ENCODE measurements at places on chromosomes 2 and 18.

DNA sequence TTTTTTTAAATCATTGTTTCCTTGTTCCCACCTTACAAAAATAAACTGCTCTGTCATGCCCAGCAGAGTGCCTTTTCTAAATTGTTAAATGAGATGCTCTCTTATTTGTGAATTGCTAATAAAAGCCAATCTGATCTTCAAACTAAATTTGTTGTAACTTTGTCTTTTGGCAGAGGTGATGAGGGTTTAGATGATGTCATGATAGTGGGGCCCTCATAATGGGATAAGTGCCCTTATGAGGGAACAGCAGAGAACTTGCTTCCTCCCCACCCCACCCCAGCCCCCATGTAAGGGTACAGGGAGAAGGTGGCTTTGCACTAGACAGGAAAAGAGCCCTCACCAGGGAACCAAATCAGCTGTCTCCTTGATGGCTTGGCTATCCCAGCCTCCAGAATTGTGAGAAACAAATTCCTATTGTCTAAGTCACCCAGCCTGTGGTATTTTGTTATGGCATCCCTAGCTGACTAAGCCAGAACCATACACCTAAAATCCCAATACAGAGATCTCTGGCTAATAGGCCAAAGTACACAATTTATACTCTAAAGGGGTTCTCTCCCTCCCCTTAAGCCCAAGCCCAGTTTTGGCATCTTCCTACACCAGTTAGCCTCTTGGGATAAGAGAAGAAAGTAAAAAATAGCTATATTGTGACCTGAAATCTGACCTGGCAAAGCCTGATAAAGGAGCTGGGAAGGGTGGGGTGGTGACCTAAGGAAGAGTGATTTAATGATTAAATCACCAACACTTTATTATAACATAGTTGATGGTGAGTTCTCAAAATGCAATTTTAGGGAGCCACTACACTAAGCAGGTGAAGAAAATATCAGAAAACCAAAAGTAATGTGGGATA is 40.3 kb upstream of the HNRNPA3 start:
- DNase-seq, result no peak

DNA sequence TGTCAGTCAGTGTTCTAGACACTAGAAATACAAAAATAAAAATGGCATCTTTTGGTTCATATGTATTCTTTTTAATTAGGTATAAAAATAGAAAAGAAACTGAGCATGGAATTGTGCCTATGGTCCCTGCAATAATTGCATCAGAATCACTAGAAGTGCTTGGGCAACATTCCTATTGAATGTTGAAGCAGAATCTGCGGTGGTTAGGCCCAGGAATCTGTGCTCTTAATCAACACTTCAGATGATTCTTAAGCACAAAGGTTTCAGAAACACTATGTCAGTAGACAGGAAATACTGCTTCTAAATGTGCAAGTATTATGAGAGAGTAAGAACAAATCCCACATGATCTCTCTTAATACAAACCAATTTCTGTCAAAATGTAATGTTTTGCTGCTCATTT is 20.3 kb upstream of the RBBP8 start:
- no peak for DNase-seq

DNA sequence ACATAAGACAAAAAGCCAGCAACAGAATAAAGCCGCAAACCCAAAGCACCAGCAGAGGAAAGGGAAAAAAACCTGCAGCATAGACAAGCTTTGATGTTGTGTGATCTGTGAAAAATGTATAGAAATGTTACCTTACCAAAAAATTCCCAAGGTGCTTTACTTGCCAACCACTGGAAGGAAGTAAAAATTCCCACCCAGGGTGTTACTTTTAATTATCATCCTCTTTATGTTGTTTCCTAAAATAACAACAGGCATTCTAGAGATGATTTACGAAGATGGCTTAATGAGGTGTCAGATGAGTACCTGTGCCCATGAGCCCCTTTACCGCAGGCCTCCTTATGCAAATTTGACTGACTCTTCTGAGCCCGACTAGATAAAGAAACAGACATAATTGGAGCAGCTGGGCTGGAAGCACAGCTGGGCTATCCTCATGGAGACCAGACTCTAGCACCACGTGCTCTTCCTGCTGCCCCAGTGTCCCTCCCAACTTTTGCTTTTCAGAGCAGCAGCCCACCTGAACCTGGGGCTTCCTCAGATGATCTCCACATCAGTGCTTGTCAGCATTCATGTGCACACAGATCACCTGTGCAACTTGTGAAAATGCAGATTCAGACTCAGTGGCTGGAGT is 41.5 kb downstream of the SRSF7 start:
- DNase-seq, result no peak

- no peak for DNase-seq
These were observed 13.2 kb upstream of the OR6B3 start for GRCh38 chr2:240066489-240066888.

- no peak for DNase-seq
These were observed 16.2 kb downstream of the TANC1 start for GRCh38 chr2:158984604-158985135.

DNA sequence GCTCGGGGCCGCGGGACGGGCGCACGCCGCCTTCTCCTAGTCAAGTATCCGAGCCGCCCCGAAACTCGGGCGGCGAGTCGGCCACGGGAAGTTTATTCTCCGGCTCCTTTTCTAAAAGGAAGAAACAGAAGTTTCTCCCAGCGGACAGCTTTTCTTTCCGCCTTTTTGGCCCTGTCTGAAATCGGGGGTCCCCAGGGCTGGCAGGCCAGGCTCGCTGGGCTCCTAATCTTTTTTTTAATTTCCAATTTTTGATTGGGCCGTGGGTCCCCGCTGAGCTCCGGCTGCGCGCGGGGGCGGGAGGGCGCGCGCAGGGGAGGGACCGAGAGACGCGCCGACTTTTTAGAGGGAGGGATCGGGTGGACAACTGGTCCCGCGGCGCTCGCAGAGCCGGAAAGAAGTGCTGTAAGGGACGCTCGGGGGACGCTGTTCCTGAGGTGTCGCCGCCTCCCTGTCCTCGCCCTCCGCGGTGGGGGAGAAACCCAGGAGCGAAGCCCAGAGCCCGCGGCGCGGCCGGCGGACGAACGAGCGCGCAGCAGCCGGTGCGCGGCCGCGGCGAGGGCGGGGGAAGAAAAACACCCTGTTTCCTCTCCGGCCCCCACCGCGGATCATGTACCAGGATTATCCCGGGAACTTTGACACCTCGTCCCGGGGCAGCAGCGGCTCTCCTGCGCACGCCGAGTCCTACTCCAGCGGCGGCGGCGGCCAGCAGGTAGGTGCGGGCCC is 617 bp downstream of the FOSL2 start:
- DNase-seq, result peak; percentile 37

GRCh38 chr2:179671043-179671981 is 190.1 kb downstream of the ZNF385B start:
- no peak for DNase-seq

- no peak for DNase-seq
These were observed 218.0 kb upstream of the CWC22 start for GRCh38 chr2:180225118-180225517.

GRCh38 chr2:69646714-69647113 is 3.2 kb upstream of the AAK1 start:
- no peak for DNase-seq

All from hematopoietic multipotent progenitor cell treated with erythropoietin and hydrocortisone succinate and interleukin-3 and kit ligand, for 17 days (in vitro differentiated cells).